ENCODE measurements at places on chromosomes 12 and 14.
A peak's percentile ranks its signal among the peaks of the same experiment; 100 is the strongest.

DNA sequence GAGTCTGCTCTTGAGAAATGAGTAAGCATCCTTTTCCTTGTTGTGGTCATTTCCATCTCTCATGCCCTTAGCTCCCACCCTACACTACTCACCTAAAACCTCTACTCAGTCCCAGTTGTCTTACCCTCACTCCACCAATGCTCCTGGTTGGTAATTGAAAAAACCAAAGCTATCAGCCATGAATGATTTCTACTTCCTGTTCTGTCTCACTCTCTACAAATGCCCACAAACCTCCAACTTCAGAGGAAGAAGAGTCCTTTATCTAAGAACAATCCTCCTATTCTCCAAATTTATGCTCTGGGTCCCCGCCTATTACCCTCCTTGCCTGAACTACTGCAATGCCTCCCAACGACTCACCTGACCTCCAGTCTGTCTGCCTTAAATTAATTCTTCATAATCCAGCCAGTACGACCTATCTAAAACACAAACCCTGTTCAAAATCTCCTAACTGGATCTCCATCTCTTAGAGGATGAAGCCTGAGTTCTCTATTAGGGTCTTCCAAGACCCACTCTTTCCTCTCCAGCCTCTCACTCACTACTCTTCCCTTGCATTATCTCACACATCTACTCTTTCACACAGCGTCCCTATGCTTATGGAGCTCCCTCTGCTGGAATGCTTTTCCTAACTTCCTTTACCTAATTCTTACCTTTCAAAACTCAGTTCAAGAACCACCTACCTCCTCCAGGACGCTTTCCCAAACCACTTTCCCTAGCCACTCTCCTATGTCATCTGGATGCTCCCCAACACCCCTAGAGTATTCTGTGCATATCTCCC lies 2.2 kb downstream of the DHRS1 start:
- DNase-seq: no peak

DNA sequence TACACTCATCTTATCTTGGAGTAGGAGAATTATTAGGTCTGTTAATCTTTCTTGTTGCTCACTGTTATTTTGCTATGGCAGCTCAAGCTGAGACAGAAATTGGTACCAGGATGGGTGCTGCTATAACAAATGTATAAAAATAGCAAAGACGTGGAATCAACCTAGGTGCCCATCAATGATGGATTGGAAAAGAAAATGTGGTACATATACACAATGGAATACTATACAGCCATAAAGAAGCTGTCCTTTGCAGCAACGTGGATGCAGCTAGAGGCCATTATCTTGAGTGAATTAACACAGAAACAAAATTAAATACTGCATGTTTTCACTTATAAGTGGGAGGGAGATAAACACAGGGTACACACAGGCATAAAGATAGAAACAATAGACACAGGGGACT lies 14.8 kb upstream of the LTA4H start:
- no peak for DNase-seq

GRCh38 chr12:12505544-12506495 lies 56.8 kb downstream of the DUSP16 start:
- peak; percentile 40 for DNase-seq

DNA sequence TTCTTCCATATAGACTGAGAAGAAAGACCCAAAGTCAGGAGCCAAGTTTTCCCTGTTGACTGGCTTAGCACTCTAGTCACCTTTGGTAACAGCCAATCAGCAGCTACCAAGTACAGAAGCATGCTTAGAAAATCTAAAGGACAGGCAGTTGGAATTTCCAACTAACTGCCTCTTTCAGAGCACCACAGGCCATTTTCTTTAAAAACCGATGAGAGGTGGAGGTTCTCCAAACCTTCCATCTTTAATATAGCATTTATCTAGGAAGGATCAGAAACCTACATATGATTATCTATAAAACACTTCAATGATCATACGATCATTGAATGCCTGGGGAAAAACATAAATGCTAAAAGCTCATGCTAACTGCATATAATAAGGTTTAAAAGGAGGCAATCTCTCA lies at the start of gene CATSPERB:
Gene CATSPERB, minus strand, starts transcription at position 101 of the 400 bp plus-strand sequence. CDS start 2,607 bp downstream, outside the sequence.
- DNase-seq: no peak

- peak; percentile 58 for DNase-seq
Measured at GRCh38 chr12:47360771-47361388, 281.1 kb upstream of the AMIGO2 start.

- no peak for DNase-seq
Measured at GRCh38 chr12:124168016-124168786, 126.7 kb upstream of the RFLNA start.

DNA sequence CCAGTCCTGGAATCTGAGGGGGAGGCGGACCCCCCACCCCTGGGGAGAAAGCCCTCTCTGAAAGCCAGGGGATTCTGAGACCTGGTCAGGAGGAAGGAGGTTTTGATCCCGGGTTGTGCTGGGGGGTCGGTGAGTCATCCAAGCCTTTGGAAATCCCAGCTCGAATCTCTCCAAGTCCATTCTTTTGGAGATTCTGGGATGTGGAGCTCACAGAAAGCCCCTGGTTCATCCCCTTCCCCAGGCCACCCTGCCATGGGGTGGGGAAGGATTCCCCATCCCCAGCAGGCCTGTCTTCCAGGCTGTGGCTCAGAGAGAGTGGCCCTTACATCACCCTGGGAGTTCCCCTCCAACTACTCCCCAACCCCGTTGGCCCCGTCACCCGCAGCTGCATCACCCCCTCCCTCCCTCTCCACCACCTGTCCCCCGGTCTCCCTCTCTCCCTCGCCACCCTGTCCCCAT lies 14.3 kb downstream of the EXOC3L4 start:
- no peak for DNase-seq

DNA sequence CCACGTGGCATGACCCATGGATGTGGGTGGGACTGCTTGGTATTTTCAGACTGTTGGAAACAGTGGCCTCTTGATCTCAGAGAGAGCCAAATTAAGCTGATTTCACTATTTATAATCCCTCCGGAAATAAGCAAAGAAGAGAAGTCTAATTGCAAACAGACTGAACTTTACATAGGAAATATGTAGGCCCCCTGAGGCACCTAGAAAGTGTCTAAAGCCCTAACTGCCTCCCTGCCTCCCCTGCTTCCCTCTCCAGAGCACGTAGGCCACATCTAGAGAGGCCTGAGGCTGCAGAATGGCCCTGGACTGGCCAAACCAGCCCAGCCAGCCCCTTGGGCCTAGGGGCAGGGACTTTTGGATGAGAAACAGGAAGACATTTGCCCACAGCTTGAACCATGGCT lies 123.8 kb downstream of the ZFP36L1 start:
- DNase-seq: no peak

- DNase-seq: no peak
Measured at GRCh38 chr12:114680604-114681069, 3.3 kb downstream of the TBX3 start.

DNA sequence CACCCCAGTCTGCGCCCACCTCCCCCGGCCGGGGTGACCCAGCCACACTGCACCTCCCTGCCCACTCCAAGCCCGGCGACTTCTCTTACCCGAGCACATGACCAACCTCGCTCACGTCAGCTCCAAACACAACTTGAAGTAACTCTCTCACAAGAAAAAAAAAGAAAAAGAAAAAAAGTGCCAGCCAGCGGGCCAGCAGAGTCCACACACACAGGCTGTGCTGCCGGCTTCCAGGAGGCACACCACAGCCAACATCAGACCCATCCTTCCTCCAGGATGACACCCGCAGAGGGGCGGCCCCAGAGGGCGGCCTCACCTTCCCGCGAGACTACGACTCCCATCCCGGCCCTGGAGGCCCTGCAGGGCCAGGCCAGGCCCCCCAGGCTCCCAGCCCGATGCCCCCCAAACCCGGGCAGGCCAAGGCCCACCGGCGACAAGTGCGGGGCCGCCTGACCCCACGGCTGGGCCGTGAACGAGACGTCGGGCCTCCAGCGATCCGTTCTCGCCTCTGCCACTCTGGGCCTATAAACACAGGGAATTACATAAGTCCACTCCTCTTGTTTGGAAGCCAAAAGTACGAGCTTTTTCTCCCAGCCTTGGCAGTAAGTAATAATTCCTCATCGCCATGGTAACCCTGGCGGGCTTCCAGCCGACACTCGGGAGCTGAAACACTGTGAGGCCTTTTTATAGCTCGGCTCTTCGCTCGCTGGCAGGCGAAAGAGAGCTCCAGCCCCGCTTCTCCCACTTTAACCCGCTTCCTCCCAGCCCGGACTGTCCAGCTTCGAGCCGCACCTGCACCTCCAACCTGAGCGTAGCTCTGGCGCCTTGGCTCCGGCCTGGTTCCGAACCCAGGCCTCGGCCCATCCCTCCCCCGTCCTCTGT lies 49.1 kb downstream of the NCOR2 start:
- DNase-seq: peak; percentile 92

DNA sequence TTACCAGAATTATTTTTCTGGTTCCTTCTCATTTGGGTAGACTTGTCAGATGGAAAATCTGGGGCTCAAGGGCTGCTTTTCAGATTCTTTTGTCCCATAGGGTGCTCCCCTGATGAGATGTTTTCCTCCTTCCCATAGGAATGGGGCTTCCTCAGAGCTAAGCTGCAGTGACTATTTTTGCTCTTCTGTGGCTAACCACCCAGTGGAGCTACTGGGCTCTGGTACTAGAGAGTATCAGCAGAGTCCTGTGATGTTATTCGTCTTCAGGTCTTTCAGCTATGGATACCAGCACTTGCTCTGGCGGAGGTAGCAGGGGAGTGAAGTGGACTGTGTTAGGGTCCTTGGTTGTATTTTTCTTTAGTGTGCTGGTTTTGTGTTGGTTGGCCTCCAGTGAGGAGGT lies 716.1 kb upstream of the LMO3 start:
- no peak for DNase-seq

DNA sequence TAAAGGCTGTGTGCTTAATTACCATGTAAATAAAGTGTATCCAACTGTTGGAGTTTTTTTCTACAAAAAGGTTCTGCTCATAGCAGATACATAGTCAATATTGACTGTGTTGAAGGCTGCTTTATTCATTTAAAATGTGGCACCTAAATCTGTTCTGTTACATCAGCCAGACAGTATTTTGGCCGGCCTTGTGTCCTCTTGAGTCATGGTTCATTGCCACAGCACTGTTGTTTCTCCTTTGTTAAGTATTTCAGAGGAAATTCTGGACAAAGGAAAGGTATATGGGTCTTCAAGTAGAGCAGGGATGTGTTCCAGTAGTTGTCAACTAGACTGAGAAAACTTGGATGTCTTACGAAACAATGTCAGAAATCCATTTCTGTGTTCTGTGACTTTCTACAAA lies 95.5 kb downstream of the SLC38A6 start:
- no peak for DNase-seq

DNA sequence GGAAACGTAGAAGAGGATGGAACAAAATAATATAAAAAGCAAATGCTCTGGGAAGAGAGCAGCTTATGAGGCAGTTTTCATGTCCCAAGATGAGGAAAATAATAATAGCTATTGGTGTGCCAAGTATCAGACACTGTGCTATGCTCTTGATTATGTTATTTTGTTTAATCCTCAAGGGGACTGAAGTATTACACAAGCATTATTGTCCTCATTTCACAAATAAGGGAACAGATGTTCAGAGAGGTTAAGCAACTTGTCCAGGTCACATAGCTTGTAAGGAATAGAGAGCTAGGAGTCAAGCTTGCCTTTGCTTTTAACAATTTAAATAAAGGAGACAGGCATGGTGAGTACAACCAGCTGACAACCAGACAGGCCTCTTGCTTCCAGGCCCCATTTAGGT lies 26.9 kb upstream of the LTBP2 start:
- DNase-seq: no peak

- DNase-seq: no peak
Measured at GRCh38 chr12:51242876-51243275, 4.2 kb downstream of the DAZAP2 start.

DNA sequence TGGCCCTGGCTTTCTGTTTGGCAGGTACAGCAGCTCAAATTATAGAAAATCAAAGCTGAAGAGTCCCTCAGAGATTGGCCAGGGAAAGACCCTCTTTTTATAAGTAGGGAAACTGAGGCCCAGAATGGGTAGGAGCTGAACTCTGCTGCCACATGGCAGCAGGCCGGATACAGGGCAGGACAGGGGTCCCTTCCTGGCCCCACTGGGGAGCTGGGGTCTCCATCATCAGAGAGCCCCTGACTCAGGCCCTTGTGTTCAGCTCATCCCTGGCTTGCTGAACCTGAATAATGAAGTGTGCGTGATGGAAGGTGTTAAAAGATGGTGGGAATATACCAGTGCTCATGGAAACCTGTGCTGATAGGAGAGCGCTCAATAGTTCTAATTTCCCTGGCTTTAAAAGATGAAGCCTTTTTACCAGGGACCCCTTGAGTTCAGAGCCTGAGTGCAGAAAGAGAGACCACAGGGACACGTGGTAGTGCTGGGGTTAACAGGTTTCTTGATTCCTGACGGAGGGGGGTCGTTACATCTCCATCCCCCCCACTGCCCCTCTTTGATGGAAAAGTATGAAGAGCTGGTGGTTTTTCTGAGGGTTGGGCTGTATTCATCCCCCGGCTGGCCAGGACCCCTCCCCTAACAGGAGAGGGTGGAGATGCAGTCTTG lies 4.4 kb downstream of the DLK1 start:
- no peak for DNase-seq

DNA sequence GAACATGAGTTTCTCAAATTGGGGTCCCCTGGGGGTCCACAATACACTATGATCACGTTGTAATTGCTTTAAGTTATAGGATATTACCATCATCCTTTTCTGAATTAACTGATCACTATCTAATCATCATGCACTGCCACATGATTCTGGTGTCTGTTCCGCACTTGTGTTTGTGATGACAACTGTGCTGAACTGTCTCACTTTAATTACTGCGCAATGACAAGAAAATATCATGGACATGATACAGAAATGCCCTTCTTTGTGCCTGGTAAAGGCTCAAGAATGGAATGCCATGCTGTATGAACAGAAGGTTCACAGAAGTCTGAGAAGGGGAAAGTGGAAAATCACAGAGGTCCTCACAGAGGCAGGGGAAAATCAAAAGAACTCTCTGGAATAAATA lies 65.8 kb upstream of the NOS1 start:
- no peak for DNase-seq

- DNase-seq: no peak
Measured at GRCh38 chr12:85296362-85296761, 16.3 kb downstream of the ALX1 start.

DNA sequence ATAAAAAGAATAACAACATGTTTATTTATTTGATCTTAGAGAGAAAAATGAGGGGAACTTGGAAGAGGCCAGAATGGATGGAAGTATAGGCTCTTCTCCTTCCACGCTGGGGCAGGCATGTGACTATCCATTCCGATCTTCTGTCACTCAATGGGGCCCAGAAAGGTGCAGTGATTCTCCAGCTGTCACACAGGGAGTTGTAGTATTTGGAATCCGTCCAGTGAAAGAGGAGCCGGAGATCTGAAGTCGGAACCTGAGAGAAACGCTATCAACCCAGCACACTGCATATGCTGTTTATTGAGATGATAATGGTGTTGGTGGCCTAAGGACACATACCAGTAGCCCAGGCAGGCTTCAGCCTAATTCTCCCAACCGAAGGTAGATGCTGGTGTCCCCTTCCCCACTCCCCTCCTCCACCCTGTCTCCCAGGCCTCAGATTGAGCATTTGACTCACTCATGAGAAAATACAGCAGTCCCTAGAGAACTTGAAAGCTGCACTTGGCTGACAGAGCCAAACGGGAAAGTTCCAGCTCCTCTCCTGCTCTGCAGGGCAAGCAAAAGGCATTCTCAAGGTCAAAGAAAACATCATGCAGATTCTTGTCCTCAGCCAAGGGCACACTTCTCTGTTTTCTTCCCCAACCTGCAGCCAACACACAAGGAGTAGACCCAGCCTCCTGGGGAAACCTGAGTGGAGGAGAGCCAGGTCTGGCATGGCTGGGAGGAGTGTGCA lies 100.4 kb downstream of the IRF2BPL start:
- DNase-seq: no peak

GRCh38 chr14:32183151-32184058 lies 18.4 kb upstream of the RNU6-7 start:
- no peak for DNase-seq
